ENCODE measurements at places on chromosomes 4 and X.

DNA sequence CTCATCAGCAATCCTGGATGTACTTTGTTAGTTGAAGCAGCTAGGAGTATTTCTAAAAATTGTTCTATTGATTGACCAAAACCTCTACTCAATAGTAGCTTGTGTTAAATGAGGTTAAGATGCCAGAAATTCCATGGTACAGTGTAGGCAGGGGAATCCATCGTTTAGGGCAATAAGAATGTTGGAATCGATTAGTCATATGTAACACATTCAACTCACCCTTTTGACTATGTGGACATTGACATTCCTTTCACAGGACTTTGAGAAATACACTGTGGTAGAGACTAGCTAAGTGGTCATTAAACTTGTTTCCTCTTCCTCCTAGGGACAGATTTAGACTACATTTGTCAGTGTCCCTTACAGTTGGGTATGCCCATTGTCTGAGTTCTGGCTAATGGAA is 40.2 kb downstream of the KDM5C start:
- DNase-seq: no peak

DNA sequence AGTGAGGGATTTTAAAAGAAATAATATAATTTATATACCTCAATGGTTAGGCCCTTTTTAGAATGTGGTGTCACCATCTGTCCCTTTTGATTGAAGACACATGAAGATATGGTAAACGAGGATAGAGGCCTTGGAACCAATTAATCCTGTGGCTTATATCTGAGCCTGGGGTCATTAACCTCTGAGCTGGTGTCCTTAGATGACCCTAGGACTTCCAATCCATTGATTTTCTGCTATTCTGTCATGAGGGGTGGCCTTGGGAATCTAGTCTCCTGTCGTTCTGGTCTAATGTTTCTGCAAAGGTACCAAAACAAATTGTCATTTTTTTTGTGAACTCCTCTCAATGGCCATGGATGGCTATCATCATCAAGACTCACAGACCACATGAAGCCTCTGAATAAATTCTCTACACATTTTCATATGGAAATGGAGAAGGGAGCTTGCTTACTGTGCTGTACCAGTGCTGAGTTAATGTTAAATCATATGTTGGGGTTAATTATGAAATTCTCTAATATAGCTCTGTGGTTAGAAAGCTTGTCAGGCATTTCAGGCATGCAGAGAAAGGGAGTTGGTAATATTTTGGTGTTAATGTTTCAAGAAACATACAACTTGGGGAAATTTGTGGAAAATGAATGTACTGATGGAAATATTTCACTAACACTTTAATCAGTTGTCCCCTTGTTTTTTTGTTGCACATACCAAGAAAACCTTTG is 204.2 kb upstream of the IL15 start:
- no peak for DNase-seq

- peak; percentile 73 for DNase-seq
These were observed 10.1 kb downstream of the DLG3 start for GRCh38 chrX:70454441-70455365.

DNA sequence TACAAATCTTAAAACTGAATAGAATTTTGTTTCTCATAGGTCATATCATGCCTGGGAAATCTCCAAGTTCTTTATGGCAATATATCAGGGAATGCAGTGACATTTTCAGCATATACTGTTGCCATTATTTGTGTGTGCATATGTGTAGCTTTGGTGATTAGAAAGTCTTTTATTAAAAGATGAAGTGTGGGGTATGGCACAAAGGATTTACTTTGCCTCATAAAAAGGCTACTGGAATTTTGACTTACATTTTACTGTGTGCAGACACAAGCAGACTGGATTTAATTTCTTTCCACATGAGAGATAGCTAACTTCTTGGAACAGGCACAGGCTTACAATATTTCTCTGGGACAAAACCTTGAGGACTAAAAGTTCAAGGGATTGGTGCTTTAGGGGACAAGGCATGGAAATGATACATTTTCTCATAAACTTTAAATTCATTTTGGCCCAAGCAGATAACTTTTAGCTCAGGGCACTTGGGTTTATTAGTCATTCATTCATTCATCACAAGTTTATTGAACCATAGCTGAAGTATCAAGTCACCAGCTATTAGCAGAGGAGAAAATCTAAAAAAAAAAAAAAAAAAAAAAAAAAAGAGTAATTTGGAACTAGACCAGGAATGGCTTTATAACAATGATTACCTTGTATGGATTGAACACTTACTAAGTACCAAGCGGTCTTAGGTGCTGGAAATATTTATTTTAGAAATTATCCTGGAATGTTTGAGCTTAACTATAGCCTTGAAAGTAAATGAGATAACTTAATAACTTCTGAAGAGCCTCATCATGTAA is 191.5 kb downstream of the SLIT2 start:
- no peak for DNase-seq

GRCh38 chr4:71130827-71131603 is 137.6 kb downstream of the DCK start:
- no peak for DNase-seq

DNA sequence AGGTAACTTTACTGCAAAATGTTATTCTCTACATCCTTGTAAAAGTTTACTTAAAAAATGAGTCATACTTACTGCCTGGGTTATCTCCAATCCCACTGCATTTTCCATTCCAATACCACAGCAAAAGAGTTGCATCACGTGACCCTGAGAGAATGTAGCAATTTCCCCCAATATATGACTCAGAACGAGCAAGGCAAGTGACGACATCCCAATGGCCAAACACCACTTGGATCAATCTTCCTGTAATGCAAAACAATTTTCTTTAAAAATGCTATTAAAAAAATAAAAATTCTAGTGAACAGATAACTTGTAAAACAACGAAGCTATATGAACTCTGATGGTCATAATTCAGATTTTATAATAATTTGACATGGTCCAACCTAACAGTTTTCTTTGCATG is 224.3 kb downstream of the DCLK2 start:
- peak; percentile 28 for DNase-seq

DNA sequence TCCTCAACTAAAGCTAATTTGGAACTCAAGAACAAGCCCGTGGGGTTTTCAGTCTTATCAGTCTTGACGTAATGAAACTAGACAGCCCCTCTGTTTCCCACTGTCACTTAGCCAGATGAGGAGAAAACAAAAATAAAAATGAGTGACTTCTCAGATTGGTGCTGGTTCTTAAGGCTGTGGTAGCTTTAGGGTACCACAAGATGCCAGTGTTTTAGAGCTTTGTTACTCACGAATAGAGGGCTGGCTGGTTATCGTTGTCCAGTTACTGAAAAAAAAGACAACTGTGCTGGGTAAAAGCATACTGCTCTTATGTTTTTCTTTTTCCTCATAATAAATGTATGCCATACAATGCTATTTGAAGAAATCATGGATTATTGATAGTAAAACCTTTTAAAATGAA is 796.7 kb downstream of the RAPGEF2 start:
- DNase-seq: no peak

GRCh38 chrX:11187001-11187400 is 75.9 kb downstream of the HCCS start:
- DNase-seq: no peak

DNA sequence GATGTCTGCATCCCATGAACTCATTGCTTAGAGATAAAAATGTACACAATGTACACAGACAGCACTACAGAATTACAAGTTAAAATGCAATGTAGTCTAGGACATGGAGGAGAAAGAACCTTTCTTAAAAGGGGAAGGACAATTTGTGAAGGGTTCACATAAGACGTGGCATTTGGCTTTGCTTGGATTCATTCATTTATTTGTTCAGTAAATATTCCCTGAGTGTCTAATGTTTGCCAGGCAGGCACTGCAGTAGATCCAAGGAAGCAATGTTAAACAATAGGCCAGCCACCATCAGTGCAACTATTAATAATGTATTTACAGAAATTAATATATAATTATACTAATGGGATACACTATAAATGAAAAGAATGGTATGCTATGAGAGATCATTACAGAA is 94.4 kb downstream of the GRIA2 start:
- no peak for DNase-seq

GRCh38 chrX:15815779-15816437 is 25.6 kb downstream of the ZRSR2 start:
- DNase-seq: no peak

DNA sequence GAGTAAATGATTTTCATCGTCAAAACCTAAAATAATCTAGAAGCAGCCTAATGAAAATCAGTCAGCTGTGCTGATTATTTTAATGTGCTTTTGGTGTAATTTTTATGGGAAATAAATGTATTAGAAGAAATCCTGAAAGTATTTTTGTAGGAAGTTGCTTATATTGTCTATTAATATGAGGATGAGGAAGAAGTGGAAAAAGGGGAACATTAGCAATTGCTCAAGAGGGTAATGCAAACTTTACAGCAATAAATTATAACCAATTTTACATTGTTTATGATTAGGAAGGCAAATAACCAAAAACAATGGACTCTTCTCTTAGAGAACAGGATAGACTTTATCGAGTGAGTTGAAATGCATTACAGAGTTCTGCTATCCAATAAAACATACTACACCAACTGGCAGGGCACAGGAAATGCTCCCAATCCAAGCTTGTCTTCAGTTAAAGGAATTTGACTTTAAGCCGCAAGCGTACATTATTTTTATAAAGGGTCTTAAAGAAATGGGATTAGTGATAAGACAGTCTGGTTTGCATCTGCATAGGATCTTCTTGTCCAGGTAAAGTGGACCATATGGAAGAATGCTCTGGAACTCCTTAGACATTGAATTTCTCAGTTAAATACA is 374.8 kb downstream of the PDGFC start:
- DNase-seq: no peak

- no peak for DNase-seq
These were observed 29.3 kb upstream of the CXXC4 start for GRCh38 chr4:104524026-104524425.

- DNase-seq: peak; percentile 64
These were observed at the start of gene JADE3 for GRCh38 chrX:46912098-46912602. Gene JADE3, plus strand, starts transcription at chrX:46912421. Its CDS starts 72,474 bp downstream, at chrX:46984895.

GRCh38 chr4:1333256-1333655 is 13.8 kb upstream of the UVSSA start:
- no peak for DNase-seq

All from common myeloid progenitor, CD34-positive (primary cell).